Stimulated activated CD8-positive, alpha-beta memory T cell treated with anti-CD3 and anti-CD28 coated beads, Interleukin-15, amount 100 ng/mL, for 48 hours (primary cell): ENCODE measurements at places on chromosomes 5 and 9.

GRCh38 chr9:135947582-135947981 is 13.6 kb downstream of the UBAC1 start:
- DNase-seq, result no peak

DNA sequence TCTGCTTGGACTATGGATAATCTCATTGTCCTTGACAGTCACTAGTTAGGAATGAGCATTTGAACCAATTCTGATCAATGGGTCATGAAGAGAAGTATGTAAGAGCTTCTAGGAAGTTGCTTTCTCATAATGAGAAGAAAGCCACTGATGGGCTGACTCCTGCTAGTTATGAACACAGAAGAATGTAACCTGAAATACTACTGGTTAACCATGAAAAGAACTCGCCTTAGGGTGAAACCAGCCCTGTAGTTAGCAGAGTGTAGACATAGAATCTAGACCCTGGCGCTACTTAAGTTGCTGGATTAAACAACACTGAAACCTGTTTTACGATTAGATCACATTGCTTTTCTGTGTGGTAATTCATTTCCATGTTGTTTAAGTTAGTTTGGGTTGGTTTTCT is 26.6 kb downstream of the SLF1 start:
- no peak for DNase-seq

DNA sequence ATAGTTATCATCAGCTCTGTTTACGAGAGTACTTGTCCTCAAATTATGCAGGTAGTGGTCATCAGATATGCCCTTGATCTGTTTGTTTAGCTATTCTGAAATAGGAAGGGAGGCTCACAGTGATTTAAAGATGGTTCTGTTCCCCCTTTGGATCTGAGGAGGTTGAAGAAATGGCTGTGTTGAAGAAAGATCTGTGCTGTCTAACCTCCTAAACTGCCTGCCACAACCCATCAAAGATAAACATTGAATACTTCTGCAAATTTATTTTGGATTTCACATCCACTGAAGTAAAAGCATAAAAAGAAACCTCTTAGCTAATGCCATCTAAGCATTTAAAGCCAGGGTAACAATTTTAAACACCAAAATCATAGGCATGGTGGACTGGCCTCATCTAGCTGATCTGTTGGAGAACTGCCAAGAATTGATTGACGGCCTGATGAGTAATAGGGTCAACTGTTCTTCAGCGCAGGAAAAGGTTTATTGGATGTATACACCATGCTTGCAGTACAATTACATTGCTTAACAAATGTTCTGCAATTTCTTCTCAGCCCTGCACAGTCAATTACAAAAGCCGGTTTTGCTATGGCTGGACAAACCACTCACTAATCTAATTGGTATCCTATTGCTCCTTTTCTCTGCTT is 97.6 kb downstream of the SEMA6A start:
- no peak for DNase-seq

DNA sequence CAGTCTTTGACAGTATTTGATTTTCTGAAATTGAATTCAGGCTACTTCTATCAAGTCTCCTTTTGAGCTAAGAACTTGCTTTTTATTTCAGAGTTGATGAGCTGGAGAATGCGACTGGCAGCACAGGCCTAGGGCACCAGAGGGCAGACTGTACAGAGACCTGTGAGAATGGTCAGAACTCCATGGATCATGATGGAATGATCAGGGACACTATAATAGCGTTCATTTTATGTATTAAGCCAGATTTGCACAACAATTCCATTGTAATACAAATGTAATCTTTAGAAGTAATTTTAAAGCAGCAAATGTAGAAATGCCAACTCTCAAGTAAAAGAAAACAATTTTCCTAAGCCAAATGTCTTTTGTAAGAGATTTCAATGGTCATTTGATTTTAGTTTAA is 902.4 kb downstream of the NR2F1-AS1 start:
- DNase-seq, result no peak

DNA sequence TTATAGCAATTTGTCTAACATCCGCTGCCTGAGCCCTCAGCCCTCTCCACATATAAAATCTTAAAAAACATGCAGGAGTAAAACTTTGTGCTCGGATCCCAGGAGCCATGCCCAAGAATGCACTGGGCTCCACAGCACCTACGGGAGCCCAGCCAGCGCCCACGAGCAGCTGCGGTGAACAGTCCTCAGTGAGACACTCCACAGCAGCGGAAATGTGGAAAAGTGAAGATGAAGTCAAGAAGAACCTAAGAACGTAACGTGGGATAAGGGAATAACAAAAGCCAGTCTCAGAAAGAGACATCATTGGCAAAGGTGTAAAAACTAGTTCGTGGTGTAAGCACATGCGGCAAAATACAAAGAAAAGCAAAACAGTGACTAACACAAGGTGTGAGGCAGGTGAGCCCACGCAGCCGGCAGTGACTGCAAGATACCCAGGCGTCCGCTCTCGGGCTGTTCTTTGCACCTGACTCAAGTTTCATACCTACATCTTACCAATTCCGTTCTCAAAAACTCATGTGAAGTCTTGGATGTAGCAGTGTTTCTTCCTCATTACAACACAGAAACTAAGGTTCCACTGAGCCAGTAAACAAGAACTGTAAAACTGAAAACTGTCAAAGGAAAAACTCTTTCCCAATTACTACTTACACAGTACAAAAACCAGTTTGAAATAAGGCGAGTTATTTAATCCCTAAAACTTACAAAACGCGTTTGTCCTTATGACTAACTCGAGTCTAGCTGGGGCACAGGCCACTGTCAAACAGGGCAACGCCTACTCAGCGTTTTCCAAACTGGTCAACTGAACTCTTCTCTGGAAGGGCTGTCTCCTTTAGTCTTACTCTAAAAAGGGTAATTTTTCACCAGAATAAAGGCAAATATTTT is 1.7 kb downstream of the CAMSAP1 start:
- peak; percentile 41 for DNase-seq

GRCh38 chr5:107486489-107486888 is 184.2 kb downstream of the EFNA5 start:
- peak; percentile 43 for DNase-seq

DNA sequence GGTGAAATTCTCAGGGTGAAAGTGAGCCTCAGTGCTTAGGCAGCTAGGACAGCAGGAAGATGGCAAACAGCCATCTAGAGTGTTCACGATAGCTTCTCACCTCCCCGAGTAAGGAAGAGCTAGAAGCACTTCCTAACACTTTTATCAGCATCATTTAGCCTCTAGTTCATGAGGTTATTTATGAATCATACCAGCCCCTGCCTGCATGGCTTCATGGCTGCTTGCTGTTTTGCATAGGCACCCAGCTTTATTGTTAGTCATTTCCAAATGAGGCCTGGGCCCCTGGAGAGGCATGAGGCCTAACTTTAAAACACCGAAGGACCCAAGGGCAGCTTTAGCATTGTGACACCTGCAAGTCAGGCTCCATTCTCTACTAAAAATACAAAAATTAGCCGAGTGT is 134.9 kb upstream of the PANK3 start:
- no peak for DNase-seq

- no peak for DNase-seq
Measured at GRCh38 chr9:37730839-37731238, 22.8 kb upstream of the TRMT10B start.

DNA sequence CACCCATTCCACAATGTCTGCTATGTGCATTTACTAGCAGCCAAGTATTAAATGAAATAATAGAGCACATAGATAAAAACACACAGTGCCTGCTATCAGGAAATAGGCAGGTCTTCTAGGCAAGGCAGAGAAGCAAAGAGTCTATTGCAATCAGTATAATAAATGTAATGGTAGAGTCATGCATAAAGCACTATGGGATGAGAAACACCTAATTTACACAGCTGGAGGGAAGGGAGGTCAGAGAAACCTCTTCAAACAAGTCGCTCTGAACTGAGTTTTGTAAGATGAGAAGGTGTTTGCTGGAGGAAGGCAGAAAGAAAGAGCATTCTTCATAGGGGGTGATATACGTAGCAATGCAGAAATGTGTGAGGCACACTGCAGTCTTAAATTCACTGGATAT is 341.0 kb upstream of the DMAC1 start:
- no peak for DNase-seq
